Naive B cell (primary cell): ENCODE measurements at places on chromosomes 4 and X.

GRCh38 chr4:101500742-101501141 is 153.4 kb upstream of the PPP3CA start:
- no peak overlapping the region for H3K4me3 ChIP-seq
- no peak for DNase-seq
- peak overlapping the region; percentile 16 for H3K27ac ChIP-seq
- no peaks in the 10 kb centered on the region for H3K4me1 ChIP-seq

DNA sequence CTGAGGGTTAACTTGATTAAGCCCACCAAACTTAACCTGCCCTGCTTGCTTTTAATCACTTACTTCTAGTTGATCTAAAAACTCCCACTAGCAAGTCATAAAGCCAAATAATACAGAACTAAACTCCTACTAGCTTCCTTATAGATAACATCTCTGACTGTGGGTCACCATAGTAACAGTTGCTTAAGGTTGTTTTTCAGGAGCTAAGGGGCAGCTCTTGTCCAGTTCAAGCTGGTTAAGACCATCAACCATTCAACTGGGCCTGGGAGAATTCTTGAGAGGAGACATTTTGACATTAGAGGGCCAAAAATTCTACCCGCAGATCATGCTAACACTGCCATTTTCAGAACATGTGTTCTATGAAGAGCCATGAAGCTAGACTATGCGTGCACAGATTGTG is 67.0 kb downstream of the UCHL1 start:
- no peak for DNase-seq
- H3K4me3 ChIP-seq = no peak overlapping the region
- H3K27ac ChIP-seq = no peak overlapping the region
- peaks cover 11% of the 10 kb centered on the region for H3K4me1 ChIP-seq
- no peaks in the 10 kb centered on the region for H3K36me3 ChIP-seq
- H3K27me3 ChIP-seq = no peaks in the 10 kb centered on the region

- no peaks in the 10 kb centered on the region for H3K36me3 ChIP-seq
- DNase-seq = no peak
- no peaks in the 10 kb centered on the region for H3K4me1 ChIP-seq
- H3K27me3 ChIP-seq = no peaks in the 10 kb centered on the region
- H3K27ac ChIP-seq = no peak overlapping the region
Measured at GRCh38 chr4:20878806-20879205, 178.5 kb downstream of the PACRGL start.

- H3K36me3 ChIP-seq = peaks cover 7% of the 10 kb centered on the region
- no peak overlapping the region for H3K4me3 ChIP-seq
- no peak for DNase-seq
- H3K27ac ChIP-seq = no peak overlapping the region
- H3K4me1 ChIP-seq = peaks cover 22% of the 10 kb centered on the region
Measured at GRCh38 chr4:109548655-109549054, 11.4 kb upstream of the MCUB start.

GRCh38 chr4:155999725-156000124 is 46.1 kb upstream of the CTSO start:
- H3K27me3 ChIP-seq = no peaks in the 10 kb centered on the region
- DNase-seq = no peak
- H3K4me1 ChIP-seq = no peaks in the 10 kb centered on the region

DNA sequence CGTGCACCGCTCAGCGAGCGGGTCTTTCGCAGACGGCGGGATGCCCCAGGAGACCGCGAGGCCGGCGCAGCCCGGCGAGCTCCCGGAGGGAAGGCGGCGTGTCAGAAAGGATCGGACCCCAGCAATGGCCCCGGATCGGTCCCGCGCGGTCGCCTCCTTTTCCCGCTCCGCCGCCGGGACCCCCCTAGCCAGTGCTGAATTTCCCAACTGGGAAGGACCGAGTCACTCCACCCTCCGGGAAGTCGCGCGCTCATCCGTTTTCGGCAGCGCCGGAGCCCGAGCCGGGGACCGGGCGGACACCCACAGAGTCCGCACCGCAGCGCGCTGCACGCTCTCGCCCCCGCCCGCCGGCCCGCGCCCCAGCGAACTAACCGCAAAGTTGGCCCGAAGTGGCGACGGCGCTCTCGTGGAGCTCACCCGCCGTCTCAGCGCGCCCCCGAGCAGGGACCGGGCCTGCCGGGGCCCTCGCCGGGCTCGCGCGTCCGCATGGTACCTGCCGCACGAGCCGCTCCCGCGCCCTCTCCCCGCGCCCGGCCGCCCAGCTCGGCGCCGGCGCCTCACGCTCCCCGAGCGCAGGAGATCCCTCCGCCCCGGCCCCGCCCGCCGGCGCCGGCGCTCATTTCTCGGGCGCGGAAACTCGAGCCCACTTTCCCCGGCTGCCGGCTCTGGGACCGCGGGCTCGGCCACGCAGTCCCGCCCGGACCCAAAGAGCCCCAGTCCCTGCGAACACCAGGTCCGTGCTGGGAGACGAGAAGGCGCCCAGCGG is at the start of gene FAT1:
Gene FAT1 (minus strand): TSS at position 565 of the 766 bp plus-strand sequence. CDS start 14,029 bp downstream, outside the sequence.
- peak within 1 kb of the TSS; percentile 86 for H3K4me3 ChIP-seq
- DNase-seq = no peak
- H3K36me3 ChIP-seq = no peaks in the 10 kb centered on the region
- peaks cover 23% of the 10 kb centered on the region for H3K27me3 ChIP-seq

- H3K4me1 ChIP-seq = peaks cover 8% of the 10 kb centered on the region
Measured at GRCh38 chrX:42952621-42953020, 174.7 kb upstream of the PPP1R2C start.

- no peak for DNase-seq
- no peaks in the 10 kb centered on the region for H3K36me3 ChIP-seq
- H3K27me3 ChIP-seq = no peaks in the 10 kb centered on the region
- no peak overlapping the region for H3K27ac ChIP-seq
- peaks cover 6% of the 10 kb centered on the region for H3K4me1 ChIP-seq
Measured at GRCh38 chr4:177505171-177505615, 63.0 kb upstream of the AGA start.

GRCh38 chr4:3442959-3443749 is 1.4 kb downstream of the HGFAC start:
- DNase-seq = peak; percentile 48
- no peak overlapping the region for H3K27ac ChIP-seq
- H3K36me3 ChIP-seq = no peaks in the 10 kb centered on the region
- H3K4me1 ChIP-seq = no peaks in the 10 kb centered on the region

GRCh38 chrX:129777218-129778030 is 2.3 kb upstream of the SASH3 start:
- H3K27me3 ChIP-seq = no peaks in the 10 kb centered on the region
- peak; percentile 78 for DNase-seq
- peaks cover 45% of the 10 kb centered on the region for H3K4me1 ChIP-seq
- peak overlapping the region; percentile 87 for H3K4me3 ChIP-seq
- H3K36me3 ChIP-seq = peaks cover 10% of the 10 kb centered on the region

GRCh38 chrX:40155589-40156469 is 58.1 kb upstream of the BCOR start:
- H3K27ac ChIP-seq = no peak overlapping the region
- DNase-seq = no peak
- H3K36me3 ChIP-seq = peaks cover 3% of the 10 kb centered on the region
- H3K27me3 ChIP-seq = no peaks in the 10 kb centered on the region
- peaks cover 26% of the 10 kb centered on the region for H3K4me1 ChIP-seq

- no peaks in the 10 kb centered on the region for H3K27me3 ChIP-seq
- no peak for DNase-seq
- H3K36me3 ChIP-seq = peaks cover 18% of the 10 kb centered on the region
- no peak overlapping the region for H3K27ac ChIP-seq
Measured at GRCh38 chr4:173307778-173308177, 26.4 kb downstream of the HMGB2 start.

DNA sequence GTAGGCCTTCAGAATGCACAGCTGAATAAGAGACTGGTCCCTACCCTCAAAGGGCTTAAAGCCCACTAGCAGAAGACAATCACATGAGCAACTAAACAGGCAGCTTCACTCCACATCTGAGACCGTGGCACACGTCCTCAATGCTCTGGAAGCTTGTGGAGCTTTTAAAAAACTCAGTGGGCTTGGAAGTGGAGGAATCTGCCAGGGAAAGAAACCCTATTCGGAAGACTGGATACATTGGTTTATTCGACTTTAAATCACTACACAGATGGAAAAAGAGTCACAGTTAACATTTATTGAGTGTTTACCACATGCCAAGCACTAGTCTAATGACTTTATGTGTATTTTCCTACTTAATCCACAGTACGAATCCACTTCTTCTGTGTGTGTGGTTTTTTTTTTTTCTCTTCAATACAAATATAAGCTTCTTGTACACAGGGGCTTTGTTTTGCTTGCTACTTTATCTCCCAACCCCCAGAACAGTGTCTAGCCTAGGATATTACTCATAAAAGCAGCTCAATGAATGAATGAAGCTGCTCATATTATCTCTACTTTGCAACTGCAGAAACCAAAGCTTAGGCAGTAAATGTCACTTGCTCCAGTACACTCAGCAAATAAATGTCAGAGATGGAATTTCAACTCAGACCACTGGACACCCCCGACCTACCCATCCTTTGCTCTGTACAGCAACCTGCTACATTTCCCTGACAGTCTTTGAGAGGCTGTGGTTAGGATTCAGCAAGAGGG is 137.7 kb downstream of the LDB2 start:
- no peak overlapping the region for H3K4me3 ChIP-seq
- no peak for DNase-seq
- H3K36me3 ChIP-seq = no peaks in the 10 kb centered on the region
- H3K4me1 ChIP-seq = no peaks in the 10 kb centered on the region
- no peak overlapping the region for H3K27ac ChIP-seq

GRCh38 chr4:129532573-129532972 is 436.6 kb downstream of the C4orf33 start:
- no peak for DNase-seq
- H3K27ac ChIP-seq = no peak overlapping the region
- H3K36me3 ChIP-seq = no peaks in the 10 kb centered on the region

- no peak overlapping the region for H3K27ac ChIP-seq
- H3K27me3 ChIP-seq = peaks cover 12% of the 10 kb centered on the region
- no peaks in the 10 kb centered on the region for H3K4me1 ChIP-seq
- H3K36me3 ChIP-seq = no peaks in the 10 kb centered on the region
- H3K4me3 ChIP-seq = no peak overlapping the region
Measured at GRCh38 chrX:17732138-17732783, 5.0 kb upstream of the SCML1 start.

DNA sequence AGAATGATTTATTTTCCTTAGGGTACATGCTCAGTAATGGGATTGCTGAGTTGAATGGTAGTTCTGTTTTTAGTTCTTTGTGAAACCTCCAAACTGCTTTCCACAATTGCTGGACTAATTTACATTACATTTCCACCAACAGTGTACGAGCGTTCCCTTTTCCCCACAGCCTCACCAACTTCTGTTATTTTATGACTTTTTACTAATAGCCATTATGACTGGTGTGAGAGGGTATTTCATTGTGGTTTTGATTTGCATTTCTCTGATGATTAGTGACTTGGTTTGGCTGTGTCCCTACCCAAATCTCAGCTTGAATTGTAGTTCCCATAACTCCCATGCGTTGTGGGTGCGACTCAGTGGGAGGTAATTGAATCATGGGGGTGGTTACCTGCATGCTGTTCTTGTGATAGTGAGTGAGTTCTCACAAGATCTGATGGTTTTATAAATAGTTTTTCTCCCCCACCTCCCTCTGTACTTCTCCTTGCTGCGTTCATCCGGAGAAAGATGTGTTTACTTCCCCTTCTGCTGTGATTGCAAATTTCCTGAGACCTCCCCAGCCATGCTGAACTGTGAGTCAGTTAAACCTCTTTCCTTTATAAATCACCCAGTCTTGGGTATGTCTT is 95.1 kb downstream of the GBA3 start:
- no peaks in the 10 kb centered on the region for H3K27me3 ChIP-seq
- DNase-seq = no peak
- peak overlapping the region; percentile 19 for H3K27ac ChIP-seq

DNA sequence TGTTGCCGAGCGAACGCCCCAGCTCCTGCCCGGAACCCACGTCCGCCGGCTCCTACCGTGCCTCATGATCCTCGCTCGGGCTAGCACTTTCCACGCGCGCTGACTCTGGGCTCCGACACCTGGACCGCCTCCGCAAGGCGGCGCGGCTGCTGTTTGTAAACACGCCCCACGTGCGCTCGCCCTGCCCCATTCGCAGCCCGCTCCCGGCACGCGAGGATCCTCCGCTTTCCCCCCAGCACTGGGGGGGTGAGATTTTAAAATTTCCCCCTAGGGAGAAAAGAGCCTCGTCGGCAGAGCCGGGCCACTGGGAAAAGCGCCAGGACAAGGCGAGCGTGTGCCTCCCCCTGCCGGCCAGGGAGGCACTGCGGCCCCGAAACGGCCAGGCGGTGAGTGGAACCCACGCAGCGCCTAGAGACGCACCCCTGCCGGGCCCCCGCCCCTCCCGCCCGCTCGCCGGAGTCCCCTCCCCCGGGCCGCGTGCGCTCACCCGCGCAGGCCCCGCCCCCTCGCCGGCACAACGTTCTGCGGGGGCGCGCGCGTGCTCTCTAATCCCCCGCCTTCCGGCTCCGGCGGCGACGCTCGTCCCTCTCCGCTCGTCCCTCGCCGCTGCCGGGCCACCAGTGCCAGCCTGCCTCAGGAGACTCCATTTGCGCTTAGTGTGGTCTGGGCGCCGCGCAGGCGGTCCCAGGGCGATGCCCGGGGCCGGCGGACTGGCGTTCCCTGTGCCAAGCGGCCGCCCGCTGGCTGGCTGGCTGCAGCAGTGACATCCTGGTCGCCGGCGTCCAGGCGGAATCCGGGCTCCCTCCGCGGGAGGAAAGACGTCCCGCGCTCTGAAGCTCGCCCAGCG is at the start of gene TIGD2:
Gene TIGD2 (plus strand): TSS at position 548 of the 847 bp plus-strand sequence. CDS start 1,442 bp downstream, outside the sequence.
- peak within 1 kb of the TSS; percentile 92 for H3K4me3 ChIP-seq
- H3K4me1 ChIP-seq = peaks cover 20% of the 10 kb centered on the region
- H3K27me3 ChIP-seq = peaks cover 18% of the 10 kb centered on the region
- peak; percentile 87 for DNase-seq
- peaks cover 18% of the 10 kb centered on the region for H3K36me3 ChIP-seq
- peak within 1 kb of the TSS; percentile 95 for H3K27ac ChIP-seq

- peak overlapping the region; percentile 89 for H3K27ac ChIP-seq
- H3K4me3 ChIP-seq = peak overlapping the region; percentile 95
- no peaks in the 10 kb centered on the region for H3K36me3 ChIP-seq
- no peaks in the 10 kb centered on the region for H3K27me3 ChIP-seq
- H3K4me1 ChIP-seq = peaks cover 33% of the 10 kb centered on the region
- DNase-seq = peak; percentile 20
Measured at GRCh38 chr4:39029752-39030694, 2.2 kb downstream of the TMEM156 start.

GRCh38 chrX:99663136-99663535 is 746.9 kb downstream of the PCDH19 start:
- no peaks in the 10 kb centered on the region for H3K36me3 ChIP-seq
- no peak for DNase-seq

- no peak overlapping the region for H3K27ac ChIP-seq
- peaks cover 7% of the 10 kb centered on the region for H3K36me3 ChIP-seq
- H3K4me1 ChIP-seq = no peaks in the 10 kb centered on the region
- no peak overlapping the region for H3K4me3 ChIP-seq
Measured at GRCh38 chrX:110877326-110877725, 81.7 kb upstream of the CHRDL1 start.

- H3K4me3 ChIP-seq = no peak overlapping the region
- H3K27ac ChIP-seq = no peak overlapping the region
- no peak for DNase-seq
- no peaks in the 10 kb centered on the region for H3K36me3 ChIP-seq
- H3K27me3 ChIP-seq = no peaks in the 10 kb centered on the region
Measured at GRCh38 chrX:37388413-37388812, 39.2 kb downstream of the PRRG1 start.
